ENCODE measurements at places on chromosomes 6 and 20.

- no peak for DNase-seq
Observed at GRCh38 chr6:98136333-98136732, 698.0 kb upstream of the POU3F2 start.

- DNase-seq = no peak
Observed at GRCh38 chr6:11358904-11359830, 126.7 kb upstream of the NEDD9 start.

- DNase-seq = no peak
Observed at GRCh38 chr6:16564436-16564835, 196.8 kb downstream of the ATXN1 start.

DNA sequence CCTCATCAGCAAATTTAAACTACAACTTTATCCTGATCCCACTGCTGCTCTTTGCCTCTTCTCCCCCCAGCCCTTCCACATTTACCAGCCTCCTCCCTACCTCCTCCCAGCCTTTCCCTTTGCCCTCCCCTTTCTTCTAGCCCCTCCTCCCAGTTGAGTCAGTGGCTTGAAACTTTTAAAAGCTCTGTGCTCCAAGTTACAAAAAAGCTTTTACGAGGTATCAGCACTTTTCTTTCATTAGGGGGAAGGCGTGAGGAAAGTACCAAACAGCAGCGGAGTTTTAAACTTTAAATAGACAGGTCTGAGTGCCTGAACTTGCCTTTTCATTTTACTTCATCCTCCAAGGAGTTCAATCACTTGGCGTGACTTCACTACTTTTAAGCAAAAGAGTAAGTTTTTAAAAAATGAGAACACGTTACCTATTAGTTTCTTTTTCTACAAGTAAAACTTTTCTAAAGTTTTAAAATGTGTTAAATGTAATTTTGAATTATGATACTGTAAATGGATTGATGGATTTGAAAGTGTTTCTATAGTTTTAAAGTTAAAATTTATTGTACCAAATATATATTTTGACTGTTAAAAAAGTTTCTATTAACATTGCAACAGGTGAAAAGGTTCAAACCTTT, at the start of gene GJA1:
GJA1 (plus strand) TSS at position 203 of the 626 bp plus-strand sequence. CDS start 11,202 bp downstream, outside the sequence.
- peak; percentile 65 for DNase-seq

GRCh38 chr6:61558796-61559195, 727.2 kb downstream of the KHDRBS2 start:
- DNase-seq = no peak

GRCh38 chr20:62433658-62434497, 6.5 kb upstream of the RBBP8NL start:
- no peak for DNase-seq

- no peak for DNase-seq
Observed at GRCh38 chr6:134261766-134262165, 56.1 kb downstream of the SGK1 start.

- no peak for DNase-seq
Observed at GRCh38 chr6:105872249-105872648, 213.9 kb upstream of the PRDM1 start.

- no peak for DNase-seq
Observed at GRCh38 chr6:100420711-100421110, 44.0 kb downstream of the SIM1 start.
